CD4-positive, alpha-beta T cell treated with Interleukin-6 at 100 ng/mL for 8 hours (primary cell): ENCODE measurements at places on chromosomes 3 and 15.
A peak's percentile ranks its signal among the peaks of the same experiment; 100 is the strongest.

DNA sequence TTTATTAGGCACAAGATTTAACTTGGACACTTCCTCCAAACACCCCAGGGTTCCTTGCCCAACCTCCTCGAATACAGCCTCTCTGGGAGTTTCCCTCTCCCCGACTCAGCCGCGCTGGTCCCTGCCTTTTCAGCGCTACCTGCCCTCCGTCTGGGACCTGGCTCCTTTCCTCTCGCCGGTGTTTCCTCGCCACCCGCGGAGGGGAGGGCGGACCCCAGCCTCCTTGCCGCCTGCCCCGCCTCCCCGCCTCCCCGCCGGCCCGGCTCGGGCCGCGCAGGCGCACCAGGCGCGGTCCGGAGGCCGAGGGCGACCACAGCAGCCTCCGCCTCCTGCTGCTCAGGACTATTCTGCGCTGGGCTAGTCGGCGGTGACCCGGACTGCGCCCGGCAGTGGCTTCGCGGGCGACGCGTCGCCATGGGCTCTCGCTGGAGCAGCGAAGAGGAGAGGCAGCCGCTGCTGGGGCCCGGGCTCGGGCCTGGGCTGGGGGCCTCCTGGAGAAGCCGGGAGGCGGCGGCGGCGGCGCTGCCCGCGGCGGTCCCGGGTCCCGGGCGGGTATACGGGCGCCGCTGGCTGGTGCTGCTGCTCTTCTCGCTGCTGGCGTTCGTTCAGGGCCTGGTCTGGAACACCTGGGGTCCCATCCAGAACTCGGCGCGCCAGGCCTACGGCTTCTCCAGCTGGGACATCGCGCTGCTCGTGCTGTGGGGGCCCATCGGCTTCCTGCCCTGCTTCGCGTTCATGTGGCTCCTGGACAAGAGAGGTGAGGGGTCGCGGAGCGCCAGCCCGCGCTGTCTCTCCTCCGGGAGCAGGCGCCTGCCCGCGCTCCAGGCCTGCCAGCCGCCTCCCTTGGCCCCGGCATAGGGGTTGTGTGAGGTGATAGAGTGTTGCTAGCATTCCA is at the start of gene SLC49A4:
Gene SLC49A4 (plus strand): TSS at position 291 of the 895 bp plus-strand sequence. CDS start 124 bp downstream, at position 415.
- DNase-seq = peak; percentile 62

- DNase-seq = no peak
Observed at GRCh38 chr15:71044006-71044405, 71.3 kb upstream of the THSD4 start.

DNA sequence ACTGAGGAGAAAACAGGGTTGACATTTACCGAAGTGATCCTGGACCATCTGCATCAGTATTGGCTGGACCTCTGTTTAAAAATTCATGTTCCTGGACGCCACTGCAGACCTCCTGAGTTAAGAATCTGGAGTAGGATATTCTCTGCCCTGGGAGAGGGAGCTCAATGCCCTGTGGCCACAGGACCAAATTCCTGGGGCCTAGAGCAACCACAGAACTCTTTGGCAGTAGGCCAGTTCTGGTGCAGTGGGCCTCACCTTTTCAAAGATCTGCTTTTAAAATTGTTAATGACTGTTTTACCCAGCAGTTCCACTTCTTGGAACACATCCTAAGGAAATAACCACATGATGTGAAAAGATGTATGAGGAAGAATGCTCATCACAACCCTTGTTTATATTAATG is 133.3 kb upstream of the ADPGK start:
- no peak for DNase-seq

GRCh38 chr15:90000186-90001001 is 730 bp upstream of the ZNF710 start:
- DNase-seq = no peak

GRCh38 chr3:26827169-26827568 is 204.6 kb downstream of the LRRC3B start:
- no peak for DNase-seq

- DNase-seq = no peak
Observed at GRCh38 chr15:78915341-78916087, 29.3 kb downstream of the CTSH start.

- DNase-seq = no peak
Observed at GRCh38 chr15:62799919-62800318, 242.6 kb upstream of the TPM1 start.

DNA sequence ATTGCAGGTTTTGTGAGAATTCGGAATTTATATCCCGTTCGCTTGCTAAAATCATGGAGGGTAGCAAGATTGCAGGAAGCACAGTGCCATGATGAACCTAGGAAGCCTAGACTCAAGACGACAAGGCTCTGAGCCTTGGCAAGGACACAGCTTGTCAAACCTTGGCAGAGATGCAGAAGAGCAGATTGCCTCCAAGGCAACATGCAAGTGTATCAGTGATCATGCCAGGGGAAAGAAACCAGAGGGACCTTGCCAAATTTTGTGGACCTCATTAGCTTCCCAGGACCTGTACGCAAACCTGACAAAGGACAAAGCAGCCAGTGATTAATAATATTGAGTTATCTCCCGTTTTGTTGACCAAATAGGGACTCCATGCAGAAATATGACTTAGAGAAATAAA is 159.7 kb downstream of the GOLIM4 start:
- no peak for DNase-seq

DNA sequence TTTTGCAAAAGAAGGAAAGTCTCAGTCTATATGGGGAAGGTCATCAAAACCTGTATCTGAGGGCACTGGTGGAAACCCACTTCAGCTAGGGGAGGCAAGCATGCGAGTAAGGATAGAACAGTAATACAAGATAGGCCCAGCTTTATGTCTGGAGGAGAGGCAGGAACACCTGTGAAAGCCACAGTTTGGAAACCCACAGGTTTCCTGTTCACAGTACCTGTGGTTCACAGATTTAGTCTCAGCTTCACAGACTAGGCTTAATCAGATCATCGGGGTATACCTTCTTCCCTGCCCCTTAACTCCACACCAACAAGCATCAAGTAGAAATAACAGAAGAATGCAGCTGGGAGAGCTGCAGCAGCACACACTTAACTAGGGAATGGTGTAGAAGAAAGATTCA is 36.2 kb downstream of the C2CD4B start:
- peak; percentile 28 for DNase-seq

DNA sequence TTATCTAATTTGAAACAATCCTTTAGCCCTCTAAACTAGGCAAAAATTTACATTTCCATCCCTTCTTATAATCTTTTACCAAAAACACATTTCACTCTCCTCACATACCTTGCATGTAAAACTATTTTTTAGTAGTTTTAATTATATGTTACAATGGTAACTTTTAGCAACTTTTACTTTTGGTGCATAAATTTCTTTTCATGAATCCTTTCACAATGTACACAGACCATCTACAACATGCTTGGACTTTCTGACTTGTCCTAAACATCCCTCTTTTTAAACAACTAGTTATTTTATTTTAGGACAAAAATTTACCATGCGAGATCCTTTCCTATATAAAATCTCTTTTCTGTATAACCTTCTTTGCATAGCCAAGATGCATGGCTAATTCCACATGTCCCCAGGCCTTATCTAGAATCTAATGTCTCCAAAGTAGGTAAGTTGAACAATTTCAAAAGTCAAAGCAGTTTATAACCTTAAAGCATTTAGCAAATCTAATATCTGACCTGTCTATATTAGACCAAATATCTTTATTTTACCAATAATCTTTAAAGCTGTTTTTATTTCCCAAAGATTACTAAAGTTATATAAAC is 14.4 kb upstream of the ALDH1L1 start:
- DNase-seq = no peak

- DNase-seq = no peak
Observed at GRCh38 chr3:191382661-191383060, 52.3 kb upstream of the UTS2B start.

GRCh38 chr15:40984406-40984805 is 31.1 kb downstream of the CHAC1 start:
- no peak for DNase-seq

GRCh38 chr3:176927280-176927679 is 270.0 kb downstream of the TBL1XR1 start:
- no peak for DNase-seq
